CD4-positive, alpha-beta T cell treated with Interleukin-1 beta for 1 hour (primary cell): ENCODE measurements at places on chromosomes 7 and 10.

DNA sequence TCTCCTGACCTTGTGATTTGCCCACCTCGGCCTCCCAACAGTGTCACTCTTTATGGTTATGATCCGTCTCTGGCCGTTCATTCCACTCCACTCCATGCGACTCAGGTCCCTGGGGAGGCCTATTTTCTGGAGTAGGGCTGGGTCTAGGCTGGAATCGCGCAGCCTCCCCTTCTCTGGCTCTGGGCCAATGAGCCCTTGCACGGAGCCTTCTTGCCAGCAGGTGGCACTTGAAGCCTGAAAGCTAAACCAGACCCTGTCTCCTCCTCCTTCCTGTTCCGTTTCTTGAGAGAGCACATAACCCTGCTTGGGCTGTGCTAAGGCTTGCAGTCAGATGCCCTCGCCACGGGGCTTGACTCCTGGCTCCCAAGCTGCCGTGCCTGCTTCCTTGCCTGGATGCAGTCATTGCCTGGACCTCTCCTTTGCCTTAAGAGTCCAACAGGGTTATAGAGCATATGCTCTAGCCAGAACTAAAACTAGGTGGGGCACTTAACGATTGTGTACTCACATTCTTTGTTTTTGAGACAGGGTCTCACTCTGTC is 9.6 kb upstream of the DNAJB12 start:
- peak; percentile 86 for DNase-seq

DNA sequence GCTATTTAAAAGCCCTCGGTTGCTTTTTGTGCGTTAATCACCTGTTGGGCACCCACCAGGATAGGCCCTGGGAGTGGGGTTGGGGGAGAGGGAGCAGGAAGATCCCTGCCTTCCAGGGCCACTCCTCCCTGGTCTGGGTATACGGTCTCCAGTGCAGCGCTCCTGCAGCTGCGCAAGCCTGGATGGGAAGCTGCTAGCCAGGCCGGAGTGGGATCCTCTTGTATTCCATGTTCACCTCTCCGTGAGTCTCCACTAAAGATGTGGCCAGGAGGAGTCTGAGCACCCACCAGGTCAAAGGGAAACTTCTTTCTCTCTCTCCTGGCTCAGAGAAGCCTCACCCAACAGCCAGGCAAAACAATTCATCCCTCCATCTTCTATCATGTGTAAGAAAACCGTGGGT is 78.8 kb upstream of the ANLN start:
- no peak for DNase-seq

GRCh38 chr7:117472335-117472734 is 7.5 kb upstream of the CFTR start:
- no peak for DNase-seq

GRCh38 chr7:24346129-24346528 is 62.1 kb downstream of the NPY start:
- DNase-seq = no peak

DNA sequence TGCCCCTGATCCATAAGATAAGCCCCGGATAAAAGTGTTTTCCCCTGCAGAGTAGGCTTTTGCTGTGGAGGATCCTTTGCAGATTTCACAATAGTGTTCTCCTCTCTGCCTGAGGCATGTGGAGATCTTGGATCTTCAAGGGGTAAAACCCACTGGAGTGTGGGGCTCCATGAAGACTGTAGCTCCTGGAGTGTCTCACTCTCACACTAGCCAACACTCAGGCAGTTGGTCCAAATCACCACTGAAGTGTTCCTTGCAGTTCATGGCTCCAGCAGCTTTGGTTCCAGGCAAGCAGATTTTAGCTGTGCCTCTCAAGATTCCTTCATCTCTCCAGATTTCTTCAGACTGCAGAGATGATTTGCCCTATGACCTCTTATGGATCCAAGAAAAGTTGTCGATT is 665.3 kb downstream of the TNS3 start:
- no peak for DNase-seq

- DNase-seq = no peak
Measured at GRCh38 chr7:8117195-8117594, 144.8 kb downstream of the ICA1 start.

DNA sequence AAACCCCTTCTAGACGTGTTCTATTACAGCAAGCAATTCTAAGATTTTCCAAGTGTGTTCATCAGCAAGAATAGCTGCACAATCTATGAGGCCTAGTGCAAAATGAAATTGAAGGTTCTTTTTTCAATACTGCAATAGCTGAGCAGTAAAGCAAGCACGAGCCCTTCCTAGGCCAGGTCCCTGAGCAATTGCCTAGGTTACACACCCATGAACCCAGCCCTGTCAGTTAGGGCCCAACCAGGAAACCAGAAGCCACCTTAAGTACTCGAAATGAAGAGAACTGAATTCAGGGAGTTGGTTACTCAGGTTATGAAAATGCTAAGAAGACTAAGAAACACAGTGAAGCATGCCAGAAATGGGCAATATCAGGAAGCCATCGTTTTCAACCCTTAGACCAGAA is 52.0 kb upstream of the VWC2 start:
- DNase-seq = no peak

DNA sequence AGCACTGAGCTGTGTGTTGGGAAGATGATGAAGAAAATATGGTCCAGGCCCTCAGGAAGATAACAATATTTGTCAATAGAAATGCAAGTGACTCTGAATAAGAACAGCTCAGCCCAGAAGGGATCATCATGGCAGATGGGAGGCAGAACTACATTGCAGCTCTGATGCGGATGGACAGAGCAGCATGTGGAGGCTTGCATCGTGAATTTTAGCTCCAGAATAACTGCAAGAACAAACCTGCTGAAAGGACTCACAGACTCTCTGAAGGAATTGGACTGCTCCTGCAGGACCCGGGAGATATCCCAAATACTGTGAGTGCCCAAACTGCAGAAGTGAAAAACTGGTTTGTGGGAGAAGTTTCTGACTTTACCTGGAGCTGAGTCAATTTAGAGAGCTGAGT is 80.6 kb upstream of the LAMB4 start:
- no peak for DNase-seq

- DNase-seq = no peak
Measured at GRCh38 chr10:106560925-106561640, 603.4 kb downstream of the SORCS1 start.

DNA sequence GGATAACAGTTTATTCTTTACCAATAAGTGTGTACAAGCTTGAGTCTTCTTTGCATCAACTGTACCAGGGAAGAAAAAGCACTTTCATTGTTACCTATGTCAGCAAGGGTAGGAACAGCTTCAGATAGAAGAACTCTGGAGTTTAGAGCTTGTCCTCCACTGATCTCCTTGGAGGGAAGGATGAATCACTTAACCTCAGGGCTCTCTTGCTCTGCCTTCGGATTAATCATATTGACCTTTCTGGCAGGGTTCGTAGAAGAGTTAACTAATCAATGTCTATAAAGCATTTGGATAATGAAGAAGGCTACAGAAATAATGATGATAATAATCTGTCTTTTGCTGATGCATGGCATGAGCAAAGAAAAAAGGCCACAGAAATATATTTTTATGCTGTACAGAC is 339.5 kb upstream of the TPK1 start:
- DNase-seq = no peak

DNA sequence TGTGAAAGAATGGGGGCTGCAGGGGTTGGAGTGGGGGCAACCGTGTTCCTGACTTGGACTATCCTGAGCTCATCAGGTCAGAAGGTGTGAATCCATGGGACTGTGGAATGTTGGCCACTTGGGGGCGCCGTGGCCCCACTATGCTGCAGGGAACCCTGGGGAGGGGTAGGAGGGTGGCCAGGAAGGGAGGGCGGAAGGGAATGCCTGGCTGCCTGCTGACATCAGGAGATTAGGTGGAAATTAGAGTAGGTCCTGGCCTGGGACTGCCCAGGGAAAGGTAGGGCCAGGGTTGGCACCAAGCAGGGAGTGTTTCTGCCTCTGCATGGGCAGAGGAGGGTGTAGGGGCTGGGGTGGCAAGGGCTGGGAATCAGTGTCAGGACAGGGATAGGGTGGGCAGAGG is 65.8 kb upstream of the PRSS58 start:
- DNase-seq = peak; percentile 33

DNA sequence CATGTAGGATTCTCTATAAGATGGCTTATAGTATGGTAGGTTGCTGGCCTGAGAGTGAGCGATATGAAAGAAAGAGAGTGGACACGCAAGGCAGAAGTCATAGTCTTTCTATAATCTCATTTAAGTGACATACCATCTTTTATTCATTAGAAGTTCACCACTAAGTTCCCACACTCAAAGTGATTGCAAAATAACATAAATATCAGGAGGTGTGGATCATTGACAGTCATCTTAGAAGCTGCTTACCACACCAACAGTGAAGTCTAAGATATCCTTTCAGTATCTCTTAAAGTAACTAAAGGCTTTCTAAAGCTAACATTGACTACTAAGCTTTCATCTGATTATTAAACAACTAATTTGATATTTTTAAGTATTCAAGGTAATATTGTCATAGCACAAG is 36.9 kb upstream of the GNAI1 start:
- DNase-seq = no peak

DNA sequence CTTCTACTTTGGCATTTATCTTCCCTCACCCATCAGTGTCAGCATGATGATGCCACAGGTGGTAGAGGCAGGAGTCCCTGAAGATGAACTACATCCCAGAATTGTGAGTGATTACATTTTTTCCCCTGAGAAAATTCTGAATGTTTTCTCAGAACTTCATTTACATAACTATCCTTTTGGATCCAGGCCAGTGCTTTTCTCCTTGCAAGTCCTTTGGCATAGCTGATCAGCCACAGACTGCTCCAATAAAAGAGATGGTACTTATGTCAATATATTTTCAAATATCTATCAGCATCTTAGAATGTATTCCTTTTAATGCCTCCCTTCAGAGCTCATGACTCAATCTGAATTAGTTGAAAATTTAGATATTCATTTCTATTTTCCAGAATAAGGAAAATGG is 135.5 kb downstream of the IQUB start:
- DNase-seq = no peak

DNA sequence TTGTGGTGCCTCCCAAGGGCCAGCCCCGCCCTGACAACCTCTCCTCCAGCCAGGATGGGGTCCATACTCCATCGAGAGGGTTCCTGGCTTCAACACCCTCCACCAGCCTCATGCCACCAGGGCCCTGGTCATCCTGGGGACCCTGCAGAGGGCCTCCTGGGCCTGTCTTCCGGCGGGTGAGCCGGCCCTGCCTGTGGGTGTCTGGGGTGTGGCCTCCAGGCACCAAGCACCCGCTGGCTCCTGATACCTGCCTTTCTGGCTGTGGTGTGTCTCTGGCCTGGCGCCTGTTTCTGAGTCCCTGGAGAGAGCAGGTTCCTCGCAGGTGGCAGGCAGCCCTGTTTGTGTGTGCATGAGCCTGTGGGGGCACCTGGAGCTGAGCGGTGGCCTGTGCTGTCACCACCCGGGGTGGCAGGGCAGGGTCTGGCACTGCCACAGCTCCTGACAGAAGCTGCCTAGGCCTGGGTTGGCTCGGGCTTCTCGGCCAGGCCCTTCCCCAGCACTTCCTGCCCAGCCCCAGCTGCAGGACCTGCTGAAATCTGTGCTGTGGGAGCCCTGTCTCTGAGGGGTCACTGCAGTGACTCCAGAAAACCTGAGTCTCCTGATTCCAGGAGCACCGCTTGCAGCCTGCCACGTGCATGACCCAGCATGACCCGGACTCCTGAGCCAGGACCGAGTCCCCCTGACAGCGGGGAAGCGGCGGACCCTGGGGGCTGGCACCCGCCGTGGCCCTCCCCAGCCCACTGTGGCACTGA is 18.4 kb downstream of the ADAM8 start:
- DNase-seq = peak; percentile 35

- no peak for DNase-seq
Measured at GRCh38 chr7:19407270-19407669, 262.0 kb upstream of the FERD3L start.

DNA sequence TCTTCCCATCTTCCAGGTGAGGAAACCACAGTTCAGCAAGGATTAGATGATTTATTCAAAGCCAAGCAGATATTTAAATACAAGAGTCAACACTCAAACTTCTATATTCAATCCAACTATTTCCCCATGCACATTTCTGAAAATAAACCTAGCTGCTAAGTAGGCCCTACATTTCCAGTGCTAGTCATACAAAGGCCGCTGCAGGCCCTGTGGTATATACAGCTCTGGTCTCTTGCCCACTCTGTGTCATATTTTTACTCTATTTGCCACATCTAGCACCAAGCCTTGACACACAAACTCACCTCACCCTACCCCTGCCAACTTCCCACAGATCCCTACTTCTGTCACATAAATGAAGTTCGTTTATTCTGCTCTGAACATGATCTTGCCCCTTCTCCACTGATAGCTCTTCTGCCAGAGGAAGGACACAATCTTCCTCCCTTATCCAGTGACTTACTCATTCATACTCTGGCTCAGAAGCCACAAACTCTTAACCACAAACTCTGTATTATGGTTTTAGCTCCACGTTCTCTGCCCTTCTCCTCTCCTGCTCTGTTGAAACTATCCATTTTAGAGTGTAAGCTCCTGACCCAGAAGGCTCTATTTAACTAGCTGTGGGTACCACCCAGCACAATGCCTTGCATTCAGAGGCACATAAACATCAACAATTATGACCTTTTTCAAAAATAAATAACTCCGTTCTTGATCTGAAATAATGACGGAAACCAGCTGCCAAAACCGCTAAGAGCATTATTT is 180.7 kb downstream of the CPEB3 start:
- DNase-seq = no peak

GRCh38 chr7:13560441-13560840 is 429.0 kb downstream of the ETV1 start:
- DNase-seq = no peak
